ENCODE measurements at places on chromosomes 11 and 22.
A peak's percentile ranks its signal among the peaks of the same experiment; 100 is the strongest.

- DNase-seq, result peak; percentile 87
Observed at GRCh38 chr11:64876835-64877341, 1.5 kb downstream of the EHD1 start.

DNA sequence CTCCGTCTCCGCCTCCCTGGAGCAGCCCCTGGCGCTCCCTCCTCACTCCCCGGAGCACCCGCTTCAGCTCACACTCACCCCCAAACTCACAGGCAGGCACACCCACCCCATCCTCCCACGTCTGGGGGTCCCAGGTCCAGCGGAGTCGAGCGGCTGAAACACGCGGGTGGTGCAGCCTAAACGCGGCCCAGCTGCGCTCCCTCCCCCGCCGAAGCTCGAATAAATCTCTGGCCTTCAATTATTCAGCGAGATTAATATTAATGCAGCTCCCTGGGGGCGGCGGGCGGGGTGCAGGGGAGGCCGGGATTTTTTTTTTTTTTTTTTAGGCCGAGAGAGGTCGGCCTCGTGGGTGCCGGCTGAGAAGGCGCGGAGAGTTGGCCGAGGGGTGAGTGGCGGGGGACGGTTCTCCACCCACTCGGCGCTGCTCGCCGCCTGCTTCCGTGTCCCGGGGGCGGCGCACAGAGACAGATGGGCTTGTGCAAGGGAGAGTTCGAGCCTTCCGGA, 524 bp upstream of the SLC1A2 start:
- DNase-seq, result no peak

DNA sequence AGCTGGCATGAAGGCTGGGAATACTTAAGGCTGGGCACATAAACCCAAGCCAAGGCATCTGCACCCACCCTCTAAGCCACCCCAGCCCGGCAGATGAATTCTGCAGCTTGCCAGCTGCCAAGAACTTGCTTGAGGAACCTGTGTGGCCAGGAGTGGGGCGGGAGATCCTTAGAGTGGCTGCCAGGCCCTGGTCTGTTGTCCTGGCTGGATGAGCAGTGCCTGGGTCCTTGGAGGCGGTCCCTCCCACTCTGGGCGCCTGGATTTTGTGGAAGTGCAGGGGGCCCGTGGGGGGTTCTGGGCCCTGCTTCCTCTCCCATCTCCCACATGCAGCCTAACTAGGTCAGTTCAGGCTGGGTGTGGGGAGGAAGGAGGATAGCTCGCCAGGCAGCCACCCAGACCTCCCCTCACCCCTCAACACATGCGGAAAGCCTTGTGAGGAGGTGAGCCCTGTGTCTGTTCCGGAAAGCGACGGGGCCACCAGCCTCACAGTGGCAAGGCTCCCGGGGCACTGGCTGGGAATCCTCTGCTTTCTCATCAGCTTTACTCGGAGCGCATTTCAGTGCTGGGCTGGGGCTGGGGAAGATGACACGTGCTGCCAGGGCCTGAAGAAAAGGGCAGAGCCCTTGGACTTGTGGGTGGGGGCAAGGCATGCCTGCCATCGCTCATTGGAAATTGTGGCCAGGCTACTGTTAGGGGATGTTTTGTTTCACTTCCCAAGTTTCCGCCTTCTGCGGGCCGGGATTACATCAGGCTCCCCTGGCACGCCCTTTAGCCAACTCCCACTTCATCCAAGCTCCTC, 8.4 kb downstream of the DAGLA start:
- DNase-seq, result no peak

DNA sequence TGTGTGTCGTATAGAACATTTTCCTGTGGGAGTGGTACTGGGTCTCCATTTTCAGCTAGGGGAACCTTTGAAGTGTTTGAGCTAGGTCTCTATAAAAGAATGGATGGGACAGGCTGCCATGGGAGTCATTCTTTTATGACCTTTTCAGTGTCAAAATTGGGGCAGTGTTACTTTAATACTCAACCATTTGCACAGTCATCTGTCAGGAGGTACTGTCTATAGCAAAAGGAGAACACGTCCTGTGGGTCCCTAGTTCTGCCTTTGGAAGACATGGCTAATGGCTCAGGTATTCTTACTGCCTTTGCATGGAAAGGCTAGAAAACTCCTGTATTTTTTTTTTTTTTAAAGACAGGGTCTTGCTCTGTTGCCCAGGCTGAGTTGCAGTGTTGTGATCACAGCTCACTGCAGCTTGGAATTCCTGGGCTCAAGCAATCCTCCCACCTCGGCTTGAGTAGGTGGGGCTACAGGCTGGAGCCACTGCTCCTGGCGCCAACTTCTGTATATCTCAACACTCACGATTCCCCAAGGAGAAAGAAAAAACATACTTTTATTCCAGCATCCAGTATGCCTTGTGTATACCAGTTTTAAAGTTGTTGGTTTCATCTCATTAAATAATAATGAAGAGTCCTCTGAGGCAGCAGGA, 2.1 kb upstream of the ATF4 start:
- no peak for DNase-seq

- DNase-seq, result no peak
Observed at GRCh38 chr11:36467916-36468315, 42.2 kb downstream of the TRAF6 start.

GRCh38 chr22:35192129-35192918, 65.0 kb upstream of the HMGXB4 start:
- no peak for DNase-seq

GRCh38 chr11:111510311-111510710, 1.9 kb downstream of the BTG4 start:
- peak; percentile 11 for DNase-seq

GRCh38 chr11:87300640-87301380, 263.1 kb downstream of the TMEM135 start:
- DNase-seq, result no peak

- DNase-seq, result no peak
Observed at GRCh38 chr22:33350961-33351360, 292.8 kb upstream of the SYN3 start.

GRCh38 chr11:96095884-96096303, 172.0 kb upstream of the MTMR2 start:
- DNase-seq, result no peak

GRCh38 chr11:88538098-88538497, 200.6 kb upstream of the CTSC start:
- no peak for DNase-seq

DNA sequence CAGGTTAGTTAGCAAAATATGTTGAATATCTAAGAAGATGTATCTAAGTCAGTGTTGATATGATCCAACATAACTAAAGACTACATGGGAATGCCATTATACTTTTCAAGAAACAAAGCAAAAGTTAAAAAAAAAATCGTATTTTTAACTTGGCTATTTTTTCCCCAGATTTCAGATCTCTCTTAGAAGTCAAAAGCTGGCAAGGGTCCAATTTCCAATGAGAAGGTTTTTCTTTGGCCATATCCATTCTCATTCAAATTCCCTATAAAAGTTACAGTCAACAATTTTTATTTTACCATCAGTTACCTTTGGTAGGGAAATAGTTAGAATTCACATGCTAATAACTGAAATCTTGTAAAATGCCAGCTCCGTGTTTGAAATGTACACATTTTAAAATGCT, 70.5 kb upstream of the FAT3 start:
- DNase-seq, result no peak

GRCh38 chr22:46033256-46034200, 56.6 kb upstream of the WNT7B start:
- DNase-seq, result no peak

- DNase-seq, result peak; percentile 78
Observed at GRCh38 chr22:30717331-30717921, 22.8 kb downstream of the OSBP2 start.

GRCh38 chr22:24736526-24737053, 37.9 kb downstream of the PIWIL3 start:
- no peak for DNase-seq

DNA sequence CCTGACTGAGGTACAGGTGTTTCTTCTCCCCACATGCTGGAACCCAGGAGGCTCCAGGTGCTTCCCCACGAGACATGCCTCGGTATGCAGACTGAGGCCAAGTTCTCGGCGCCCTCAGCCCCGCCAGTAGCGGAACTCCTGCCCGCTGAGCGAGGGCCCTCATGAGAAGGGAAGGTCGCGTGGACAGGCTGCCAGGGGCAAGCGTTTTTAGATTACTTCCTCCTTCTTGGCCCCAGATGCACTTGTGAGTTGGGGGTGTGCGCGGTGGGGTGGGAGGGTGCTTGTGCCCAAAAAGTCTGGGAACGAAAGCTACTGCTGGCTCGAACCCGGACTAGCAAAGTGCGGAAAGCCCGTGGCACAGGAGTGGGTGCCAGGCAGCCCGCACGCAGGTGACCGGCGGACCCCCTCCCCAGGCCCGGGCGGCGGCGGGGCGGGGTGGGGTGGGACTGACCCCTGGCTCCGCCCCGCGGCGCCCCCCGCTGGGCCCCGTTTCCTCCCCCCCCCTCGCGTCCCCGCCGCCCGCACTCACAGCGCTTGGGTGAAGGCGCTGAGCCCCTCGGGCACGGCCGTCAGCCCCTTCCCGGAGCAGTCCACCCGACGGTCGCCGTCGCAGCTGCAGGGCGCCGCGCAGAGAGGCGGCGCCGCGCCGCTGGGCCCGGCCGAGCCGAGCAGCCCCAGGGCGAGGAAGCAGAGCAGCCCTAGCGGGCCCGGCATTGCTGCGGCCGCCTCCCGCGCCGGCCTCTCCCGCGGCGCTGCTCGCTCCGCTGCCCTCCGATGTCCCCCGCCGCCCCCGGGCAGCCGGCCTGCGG, 797 bp downstream of the LGR4 start:
- DNase-seq, result no peak

GRCh38 chr22:25722626-25723025, 19.4 kb upstream of the MYO18B start:
- no peak for DNase-seq

GRCh38 chr22:49380095-49380827, 447.4 kb downstream of the BRD1 start:
- no peak for DNase-seq

DNA sequence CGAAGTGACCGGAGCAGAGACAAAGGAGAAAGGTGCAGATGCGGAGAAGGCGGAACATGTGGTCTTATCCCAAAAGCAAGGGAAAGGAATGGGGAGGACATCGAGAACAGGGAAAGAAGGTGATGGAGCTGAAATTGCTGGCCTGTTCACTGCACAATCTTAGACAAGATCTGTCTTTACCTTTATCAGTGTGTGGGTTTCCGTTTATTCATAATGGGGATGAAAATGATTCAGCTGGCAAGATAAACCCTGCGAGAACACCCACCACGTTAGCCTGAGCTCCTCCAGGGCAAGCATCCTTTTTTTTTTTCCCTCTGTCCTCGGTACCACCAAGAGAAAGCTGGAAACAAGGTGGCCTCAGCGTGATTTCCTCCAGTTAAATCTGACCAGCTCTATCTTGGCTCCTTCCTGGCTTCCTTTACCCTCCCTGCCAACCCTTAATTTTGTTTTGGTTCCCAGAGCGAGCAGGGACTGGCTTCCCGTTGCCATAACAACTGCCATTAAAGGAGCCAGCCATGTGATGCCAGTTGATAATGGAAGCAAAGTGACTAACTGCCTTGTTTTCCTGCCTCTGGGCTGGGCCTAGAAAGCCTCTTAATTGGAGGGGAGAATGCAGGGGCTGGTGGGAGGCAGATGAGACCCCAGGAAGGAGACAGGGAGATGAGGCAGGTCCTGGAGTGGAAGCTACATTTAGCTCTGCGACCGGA, 4.2 kb downstream of the SGSM1 start:
- no peak for DNase-seq

DNA sequence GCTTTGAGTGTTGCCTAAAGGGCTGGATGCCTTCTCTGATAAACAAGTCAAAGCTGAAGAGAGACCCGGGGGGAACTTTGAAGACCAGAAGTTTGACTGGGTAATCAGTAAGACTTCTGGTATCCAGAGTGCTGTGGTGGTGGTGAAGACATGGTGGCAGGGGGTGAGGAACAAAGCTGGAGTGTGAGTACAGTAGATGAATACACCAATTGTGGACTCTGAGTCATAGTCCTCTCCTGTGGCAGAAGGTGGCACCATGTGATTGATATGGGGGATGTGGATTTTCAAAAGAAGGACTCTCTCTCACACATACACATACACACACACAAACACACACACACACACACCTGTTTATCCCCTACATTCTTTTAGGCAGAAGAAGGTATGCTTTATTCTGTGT, 12.3 kb downstream of the MS4A6A start:
- no peak for DNase-seq

Data from HFFc6 (cell line).